Activated CD4-positive, alpha-beta T cell treated with anti-CD3 and anti-CD28 coated beads for 4 hours (primary cell): ENCODE measurements at places on chromosomes 7 and 10.

DNA sequence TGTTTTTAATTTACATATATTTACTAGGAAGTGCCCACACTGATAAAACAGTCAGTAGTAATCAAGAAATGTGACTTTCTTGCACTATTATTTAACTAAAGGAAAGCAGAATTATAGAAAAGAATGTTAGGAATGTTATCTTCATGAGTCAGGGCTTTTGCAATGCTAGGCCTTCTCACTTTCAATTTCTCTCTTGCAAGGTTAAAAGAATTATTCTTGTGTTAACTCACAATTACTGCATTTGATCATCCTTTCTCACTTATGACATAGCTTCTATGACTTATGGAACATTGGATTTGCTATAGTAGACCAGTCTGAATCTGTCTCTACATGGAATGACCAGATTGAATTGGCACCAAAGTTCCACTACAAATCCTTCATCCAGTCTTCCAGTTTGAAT lies 192.4 kb downstream of the SDK1 start:
- DNase-seq = no peak

DNA sequence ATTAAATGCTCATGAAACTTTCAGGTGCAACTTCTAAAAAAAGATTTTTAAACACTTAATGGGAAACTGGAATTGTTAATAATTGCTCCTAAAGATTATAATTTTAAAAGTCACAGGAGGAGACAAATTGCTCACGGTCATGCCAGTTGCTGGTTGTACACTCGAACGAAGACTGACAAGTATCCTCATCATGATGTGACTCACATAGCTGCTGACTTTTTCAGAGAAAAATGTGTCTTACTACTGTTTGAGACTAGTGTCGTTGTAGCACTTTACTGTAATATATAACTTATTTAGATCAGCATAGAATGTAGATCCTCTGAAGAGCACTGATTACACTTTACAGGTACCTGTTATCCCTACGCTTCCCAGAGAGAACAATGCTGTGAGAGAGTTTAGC lies 79.3 kb downstream of the ITGB8 start:
- no peak for DNase-seq

DNA sequence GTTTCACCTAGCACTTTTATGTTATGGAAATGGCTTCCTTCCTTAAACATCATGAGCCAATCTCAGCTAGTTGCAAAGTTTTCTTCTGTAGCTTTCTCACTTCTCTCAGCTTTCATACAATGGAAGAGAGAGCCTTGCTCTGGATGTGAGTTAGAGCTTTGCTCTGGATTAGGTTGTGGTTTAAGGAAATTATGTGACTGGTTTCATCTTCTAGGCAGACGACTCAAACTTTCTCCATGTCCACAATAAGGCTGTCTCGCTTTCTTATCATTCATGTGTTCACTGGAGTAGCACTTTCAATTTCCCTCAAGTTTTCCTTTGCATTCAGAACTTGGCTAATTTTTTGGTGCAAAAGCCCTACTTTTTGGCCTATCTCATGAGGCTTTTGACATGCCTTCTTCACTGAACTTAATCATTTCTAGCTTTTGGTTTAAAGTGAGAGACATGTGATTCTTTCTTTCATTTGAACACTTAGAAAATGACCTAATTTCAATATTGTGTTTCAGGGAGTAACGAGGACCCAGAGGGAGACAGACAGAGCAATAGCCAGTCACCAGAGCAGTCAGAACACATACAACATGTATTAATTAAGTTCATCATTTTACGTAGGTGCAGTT lies 49.8 kb downstream of the CNOT4 start:
- DNase-seq = no peak

GRCh38 chr10:86644794-86645445 lies 9.4 kb upstream of the OPN4 start:
- DNase-seq = no peak

GRCh38 chr7:101597941-101598340 lies 31.2 kb downstream of the MYL10 start:
- DNase-seq = no peak

DNA sequence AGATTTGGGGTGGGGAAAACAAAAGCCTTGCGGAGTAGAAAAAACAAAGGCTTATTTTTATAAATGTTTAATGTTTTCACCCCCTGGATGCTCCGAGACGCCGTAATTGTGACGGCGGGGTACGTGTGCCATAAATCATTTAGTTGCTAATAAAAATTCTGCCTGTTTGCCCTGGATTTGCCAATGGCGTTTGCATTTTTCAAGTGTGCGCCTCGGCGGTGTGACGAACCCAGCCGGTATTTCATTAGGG lies 2.5 kb upstream of the TNRC18 start:
- DNase-seq = no peak

DNA sequence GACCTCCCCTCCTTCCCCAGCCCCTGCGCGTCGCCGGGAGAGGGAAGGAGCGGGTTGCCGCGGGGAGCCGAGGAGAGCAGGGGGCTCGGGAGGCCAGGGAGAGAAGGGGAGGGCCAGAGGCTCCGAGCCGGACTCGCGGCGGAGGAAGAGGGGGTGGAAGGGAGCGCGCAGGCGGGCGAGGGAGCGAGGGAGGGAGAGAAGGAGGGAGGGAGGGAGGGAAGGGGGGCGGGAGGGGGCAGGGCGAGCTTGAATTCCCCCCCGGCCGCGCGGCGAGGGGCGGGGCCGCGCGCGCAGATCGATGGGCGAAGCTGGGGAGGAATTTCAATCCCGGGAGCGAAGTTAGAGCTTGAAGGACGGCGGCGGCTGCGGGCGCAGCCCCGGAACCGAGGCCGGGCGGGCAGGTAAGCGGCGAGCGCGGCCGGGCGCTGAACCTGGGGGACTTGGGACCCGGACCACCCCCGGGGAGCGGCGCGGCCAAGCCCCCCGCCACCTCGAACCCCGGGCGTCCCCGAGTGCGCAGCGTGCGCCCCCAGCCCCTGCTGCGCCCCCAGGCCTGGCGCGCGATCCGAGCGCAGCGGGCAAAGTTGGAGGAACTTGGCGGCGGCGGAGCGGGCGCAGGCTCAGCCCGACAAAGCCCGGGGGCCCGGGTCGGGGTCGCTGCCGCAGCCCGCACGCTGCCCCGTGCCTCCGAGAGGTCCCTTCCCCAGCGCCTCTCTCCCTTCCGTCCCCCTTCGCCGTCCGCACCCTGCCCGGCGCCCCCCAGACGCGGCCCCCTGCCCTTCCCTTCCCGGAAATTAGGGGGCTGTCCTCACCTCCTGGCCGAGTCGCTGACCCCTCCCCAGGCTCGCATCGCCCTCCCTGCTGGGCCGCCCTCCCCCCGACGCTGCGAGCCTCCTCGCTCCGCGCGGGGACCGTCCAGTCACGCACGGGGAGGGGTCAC lies at the start of gene ELFN1:
ELFN1 (plus strand) TSS at position 324 of the 940 bp plus-strand sequence. CDS start 74,320 bp downstream, outside the sequence.
- no peak for DNase-seq

DNA sequence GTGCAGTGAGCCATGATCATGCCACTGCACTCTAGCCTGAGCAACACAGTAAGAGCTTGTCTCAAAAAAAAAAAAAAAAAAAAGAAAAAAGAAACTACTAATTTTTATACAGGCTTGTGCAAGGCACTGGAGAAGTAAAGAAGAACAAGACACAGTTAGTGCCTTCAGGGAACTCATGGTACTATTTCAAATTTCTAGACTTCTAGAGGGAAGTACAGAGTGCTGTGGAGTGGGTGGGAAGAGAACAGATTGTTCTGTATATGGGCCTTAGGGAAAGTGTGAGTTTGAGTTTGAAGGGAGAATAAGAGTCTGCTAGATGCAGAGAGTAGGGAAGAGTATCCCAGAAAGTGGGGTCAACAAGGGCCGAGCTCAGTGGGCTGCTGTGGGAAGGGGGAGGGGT lies 234.8 kb downstream of the PHTF2 start:
- DNase-seq = no peak

DNA sequence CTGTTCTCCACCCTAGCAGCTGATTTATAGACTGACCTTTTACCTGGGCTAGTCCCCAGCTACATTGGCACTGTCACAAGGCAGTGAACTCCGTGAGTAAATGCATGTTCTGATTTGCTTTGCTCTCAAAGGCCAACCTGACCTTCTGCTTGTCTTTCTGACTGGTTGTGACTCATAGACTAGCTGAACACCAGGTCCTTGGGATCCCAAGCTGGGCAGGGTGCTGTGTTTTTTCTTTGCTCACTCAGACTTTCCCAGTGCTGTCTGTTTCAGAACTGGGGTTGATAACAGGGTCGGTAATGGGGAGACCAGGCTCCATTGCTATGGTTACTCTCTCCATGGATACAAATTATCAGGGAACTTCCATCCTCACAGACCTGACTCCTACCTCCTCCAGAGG lies 35.0 kb downstream of the EVX1 start:
- no peak for DNase-seq

DNA sequence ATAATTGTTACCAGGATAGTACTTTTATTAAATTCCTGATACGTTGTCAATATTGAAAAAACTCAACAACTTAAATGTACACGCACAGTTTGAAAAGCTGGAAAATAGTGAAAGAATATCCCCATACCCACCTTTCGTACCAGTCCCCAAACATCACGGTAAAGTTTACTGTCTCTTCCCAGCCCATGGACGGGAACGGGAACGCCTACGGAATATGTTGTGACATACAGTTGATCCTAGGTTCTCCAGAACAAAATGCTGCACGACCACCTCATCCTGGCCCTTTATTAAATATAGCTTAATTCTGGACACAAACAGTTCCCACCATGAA lies 527 bp upstream of the BCAP29 start:
- no peak for DNase-seq

DNA sequence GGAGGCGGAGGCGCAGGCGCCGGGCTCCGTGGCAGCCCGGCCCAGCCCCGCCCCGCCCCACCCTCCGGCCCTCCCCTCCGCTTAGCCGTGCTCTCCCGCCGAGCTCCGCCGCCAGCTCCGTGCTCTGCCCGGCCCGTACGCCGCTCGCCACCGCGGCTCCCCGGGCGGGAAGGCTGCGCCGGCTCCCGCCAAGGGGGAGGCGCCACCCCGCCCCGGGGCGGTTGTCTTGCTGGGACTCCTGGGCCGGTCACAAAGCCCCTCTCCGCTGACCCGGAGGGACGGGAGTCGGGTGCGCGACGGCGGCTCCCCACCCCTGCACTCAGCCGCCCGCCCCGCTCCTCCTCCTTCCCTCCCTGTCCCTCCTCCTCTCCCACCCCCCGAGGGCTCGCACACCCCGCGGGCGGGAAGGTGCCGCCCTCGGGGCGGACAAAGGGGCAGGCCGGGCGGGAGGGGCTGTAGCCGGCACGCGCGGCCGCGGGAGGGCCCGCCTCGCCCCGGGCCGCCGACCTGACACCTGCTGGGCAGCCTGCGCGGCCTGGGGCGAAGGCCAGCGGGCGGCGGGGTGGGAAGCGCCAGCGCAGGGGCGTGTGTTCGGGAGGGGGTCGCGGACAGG lies 11.5 kb upstream of the SP8 start:
- no peak for DNase-seq

- no peak for DNase-seq
These were observed 135.7 kb downstream of the LCOR start for GRCh38 chr10:96967847-96968246.

GRCh38 chr10:112934193-112934592 lies 15.9 kb upstream of the TCF7L2 start:
- no peak for DNase-seq

DNA sequence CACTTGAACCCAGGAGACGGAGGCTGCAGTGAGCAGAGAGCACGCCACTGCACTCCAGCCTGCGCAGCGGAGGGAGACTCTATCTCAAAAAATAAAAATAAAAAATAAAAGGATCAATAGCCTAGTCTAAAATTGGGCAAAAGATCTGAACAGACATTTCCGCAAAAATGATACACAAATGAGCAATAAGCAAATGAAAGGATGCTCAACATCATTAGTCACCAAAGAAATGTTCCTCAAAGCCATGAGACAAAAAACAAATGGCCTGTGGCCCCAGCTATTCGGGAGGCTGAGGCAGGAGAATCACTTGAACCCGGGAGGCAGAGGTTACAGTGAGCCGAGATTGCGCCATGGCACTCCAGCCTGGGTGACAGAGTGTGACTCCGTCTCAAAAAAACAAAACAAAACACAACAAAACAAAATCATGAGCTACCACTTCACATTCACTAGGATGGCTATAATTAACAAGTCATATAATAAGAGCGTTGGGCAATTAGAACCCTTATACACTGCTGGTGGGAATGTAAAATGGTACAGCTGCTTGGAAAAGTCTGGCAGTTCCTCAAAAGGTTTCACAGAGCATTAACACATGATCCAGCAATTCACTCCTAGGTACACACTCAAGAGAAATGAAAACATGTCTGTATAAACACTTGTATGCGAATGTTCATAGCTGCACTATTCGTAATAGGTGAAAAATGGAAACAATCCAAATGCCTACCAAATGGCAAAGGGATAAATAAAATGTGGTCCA lies 3.1 kb downstream of the DAGLB start:
- no peak for DNase-seq

GRCh38 chr7:45035893-45036292 lies 35.9 kb downstream of the CCM2 start:
- no peak for DNase-seq

- no peak for DNase-seq
These were observed 554.1 kb upstream of the FOXK1 start for GRCh38 chr7:4127909-4128560.

DNA sequence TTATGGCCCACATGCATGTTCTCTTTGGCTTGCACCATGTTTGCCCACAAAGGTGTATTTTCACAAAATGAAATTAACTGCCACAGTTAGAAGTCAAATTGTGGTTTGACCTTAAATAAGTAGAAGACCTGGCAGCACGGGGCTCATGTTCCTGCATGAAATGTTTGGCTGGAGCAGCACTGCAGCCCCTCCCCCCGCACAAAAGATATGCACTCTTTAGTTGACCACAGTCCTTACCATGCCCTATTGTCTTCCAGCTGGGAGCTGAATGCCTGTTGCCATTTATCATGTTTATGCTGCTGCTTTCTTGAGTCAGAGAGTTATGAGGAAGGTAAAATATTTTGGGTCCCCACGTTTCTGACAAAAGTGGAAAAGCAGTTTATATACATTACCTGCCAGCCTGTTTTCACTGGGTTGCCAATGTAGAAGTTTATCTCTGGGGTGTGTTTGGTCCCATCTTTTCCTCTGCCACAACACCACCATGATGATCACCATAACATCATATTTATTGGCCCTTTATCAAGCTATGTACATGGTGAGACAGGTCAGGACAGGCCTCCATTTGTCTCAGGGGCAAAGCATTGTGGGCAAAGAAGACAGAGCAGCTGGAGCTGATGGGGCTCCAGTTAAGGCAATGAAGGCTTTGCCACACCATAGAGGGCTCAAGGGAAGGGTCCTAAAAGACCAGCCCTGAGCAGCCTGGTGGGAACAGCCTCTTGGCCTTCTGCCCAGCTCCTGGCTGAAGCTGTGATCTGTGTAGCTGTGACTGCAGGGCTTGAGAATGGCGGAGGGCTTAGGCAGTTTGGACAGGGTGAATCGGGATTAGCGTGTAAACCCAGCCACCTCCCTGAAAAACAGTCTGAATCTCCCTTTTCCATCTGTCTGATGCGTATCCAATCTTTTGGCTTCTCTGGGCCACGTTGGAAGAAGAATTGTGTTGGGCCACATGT lies 5.4 kb downstream of the PRF1 start:
- DNase-seq = no peak

DNA sequence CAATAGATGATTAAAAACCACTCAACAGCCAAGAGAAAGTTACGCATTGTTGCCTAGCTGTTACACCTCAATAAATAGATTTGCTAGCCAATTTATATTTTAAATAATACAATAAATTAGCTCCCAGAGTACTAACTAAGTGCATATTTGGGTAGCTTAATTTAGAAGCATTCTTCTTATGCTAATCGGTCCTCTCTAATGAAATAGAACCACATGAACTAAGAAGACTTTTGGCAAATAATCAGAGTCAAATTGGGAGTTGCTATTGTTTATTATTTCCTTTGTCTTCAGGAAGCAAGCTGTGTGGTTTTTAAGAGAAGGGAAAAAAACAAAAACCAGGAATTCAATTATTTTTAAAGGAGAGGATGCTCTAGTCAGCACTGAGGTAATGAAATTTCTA lies 49.0 kb upstream of the TRIL start:
- DNase-seq = no peak
